ENCODE measurements at places on chromosomes 6 and 20.

DNA sequence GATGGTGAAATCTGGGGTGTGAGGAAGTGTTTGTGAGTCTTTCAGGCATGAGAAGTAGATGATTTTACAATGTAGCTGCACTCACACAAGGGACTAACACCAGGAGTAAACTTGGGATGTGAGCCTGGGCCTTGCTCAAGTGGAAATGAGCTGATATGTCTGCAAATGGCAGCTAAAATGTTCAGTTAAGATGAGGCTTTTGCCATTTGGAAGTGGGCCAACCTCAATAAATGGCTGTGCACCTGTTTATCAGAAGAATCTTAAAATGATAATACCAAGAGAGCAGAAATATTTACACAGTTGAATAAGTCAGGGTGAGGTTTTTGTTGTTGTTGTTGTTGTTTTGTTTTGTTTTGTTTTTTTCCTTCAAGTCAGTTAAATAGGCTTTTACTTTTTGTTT is 25.7 kb upstream of the KLHL31 start:
- no peak for DNase-seq

- DNase-seq, result no peak
These were observed 56.5 kb upstream of the MAP3K7 start for GRCh38 chr6:90643381-90643780.

DNA sequence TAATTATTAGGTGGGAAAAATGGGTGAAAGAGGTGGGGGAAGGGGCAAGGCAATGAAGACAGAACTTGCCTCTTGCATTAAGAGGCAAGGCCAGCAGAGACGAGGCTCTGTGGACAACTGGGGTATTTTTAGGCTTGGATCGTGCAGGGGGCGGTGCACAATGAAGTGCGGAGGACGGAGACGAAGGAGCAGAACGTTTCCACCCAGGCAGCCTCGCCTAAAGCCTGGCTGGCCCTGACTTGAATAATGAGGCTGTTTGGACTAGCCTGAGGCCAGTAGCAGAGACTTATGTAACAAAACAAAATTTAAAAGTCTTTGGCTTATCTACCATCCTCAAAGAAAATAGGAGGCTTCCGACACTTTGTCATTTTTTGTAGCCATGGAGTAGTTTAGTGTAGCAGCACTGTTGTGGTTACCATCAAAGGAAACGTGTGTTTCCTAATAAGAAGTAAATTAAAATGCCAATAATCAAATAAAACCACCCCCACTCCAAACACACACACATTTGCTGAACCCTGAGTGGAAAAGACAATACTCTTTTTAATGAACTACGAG is 370.0 kb upstream of the CNR1 start:
- no peak for DNase-seq

- DNase-seq, result peak; percentile 7
These were observed 25.1 kb downstream of the CD83 start for GRCh38 chr6:14142511-14143223.

GRCh38 chr6:161128680-161129196 is 137.2 kb downstream of the MAP3K4 start:
- DNase-seq, result peak; percentile 86
